Fibroblast of lung (primary cell): ENCODE measurements at places on chromosomes 11 and 22.

- H3K27ac ChIP-seq: peak overlapping the region; percentile 84
- peaks cover 31% of the 10 kb centered on the region for H3K36me3 ChIP-seq
- no peak overlapping the region for H3K4me3 ChIP-seq
- H3K27me3 ChIP-seq: no peaks in the 10 kb centered on the region
- DNase-seq: peak; percentile 52
- peaks cover 29% of the 10 kb centered on the region for H3K4me1 ChIP-seq
Measured at GRCh38 chr22:50293441-50294318, 13.8 kb downstream of the PLXNB2 start.

- peak overlapping the region; percentile 89 for H3K27ac ChIP-seq
- no peak for DNase-seq
- peaks cover 2% of the 10 kb centered on the region for H3K36me3 ChIP-seq
- H3K4me1 ChIP-seq: peaks cover 18% of the 10 kb centered on the region
- no peaks in the 10 kb centered on the region for H3K27me3 ChIP-seq
Measured at GRCh38 chr22:38699143-38699542, 1.6 kb downstream of the JOSD1 start.

DNA sequence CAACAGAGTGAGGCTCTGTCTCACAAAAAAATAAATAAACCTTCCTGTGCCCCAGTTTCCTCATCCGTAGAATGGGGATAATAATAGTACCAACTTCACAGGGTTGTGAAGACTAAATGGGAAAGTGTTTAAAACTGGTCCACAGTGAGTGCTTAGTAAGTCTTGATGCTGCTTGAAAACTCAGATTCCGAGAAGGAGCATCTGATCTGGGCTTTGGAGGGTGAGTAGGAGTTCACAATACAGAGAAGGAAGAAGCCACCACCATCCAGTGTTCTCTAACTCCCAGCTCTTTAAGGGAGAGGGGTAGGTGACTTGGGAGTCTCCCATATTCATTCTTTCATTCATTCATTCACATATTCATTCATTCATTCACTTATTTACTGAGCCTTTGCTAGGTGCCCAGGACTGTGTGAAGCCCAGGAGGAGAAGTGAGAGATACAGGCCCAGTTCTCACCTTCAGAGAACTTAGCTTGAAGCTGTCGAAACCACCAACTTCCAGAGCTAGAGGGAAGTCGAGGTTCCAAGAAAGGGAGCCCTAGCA lies 17.7 kb downstream of the CYTH4 start:
- peaks cover 2% of the 10 kb centered on the region for H3K27me3 ChIP-seq
- peaks cover 17% of the 10 kb centered on the region for H3K4me1 ChIP-seq
- DNase-seq: no peak
- H3K36me3 ChIP-seq: no peaks in the 10 kb centered on the region
- H3K4me3 ChIP-seq: no peak overlapping the region

- H3K4me1 ChIP-seq: no peaks in the 10 kb centered on the region
- H3K4me3 ChIP-seq: no peak overlapping the region
- H3K27me3 ChIP-seq: no peaks in the 10 kb centered on the region
- no peak for DNase-seq
- no peak overlapping the region for H3K27ac ChIP-seq
Measured at GRCh38 chr11:110580571-110580970, 131.7 kb downstream of the ARHGAP20 start.

DNA sequence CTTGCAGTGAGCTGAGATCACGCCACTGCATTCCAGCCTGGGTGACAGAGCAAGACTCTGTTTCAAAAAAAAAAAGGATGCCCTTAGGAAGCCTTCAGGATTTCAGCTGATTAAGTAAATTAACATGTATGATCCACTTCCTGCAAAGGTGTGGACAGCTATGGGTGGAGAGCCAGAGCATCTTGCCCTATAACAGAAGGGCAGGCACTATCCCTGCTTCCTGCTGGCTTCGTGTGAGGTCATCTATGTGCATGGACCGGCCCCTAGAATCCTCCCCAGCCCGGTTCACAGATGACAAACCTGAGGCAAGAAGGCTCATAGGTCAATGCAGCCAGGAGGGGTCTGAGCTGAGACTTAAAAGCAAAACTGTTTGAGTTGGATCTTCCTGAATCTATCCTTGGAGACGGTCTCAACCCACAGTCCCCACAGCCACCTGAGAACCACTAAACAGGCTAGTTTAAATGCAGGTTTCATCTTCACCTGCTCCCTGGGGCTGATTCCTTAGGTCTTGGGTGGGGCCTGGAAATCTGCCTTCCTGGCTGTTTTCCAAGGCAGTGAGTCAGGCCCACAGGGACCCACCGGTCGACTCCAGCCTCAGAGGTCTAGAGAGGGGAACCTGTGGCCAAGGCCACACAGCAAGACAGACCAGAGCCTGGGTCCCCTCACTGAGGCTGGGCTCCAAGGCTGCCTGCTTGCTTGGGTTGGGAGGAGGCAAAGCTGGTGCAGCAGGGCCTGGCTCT lies 55.2 kb upstream of the MPEG1 start:
- no peaks in the 10 kb centered on the region for H3K4me1 ChIP-seq
- H3K4me3 ChIP-seq: no peak overlapping the region
- H3K27ac ChIP-seq: no peak overlapping the region
- DNase-seq: no peak
- peaks cover 2% of the 10 kb centered on the region for H3K27me3 ChIP-seq
